ENCODE measurements at places on chromosomes 2 and 18. TPM values are rescaled to one million over a fixed set of nuclear protein-coding genes. Genes with fewer than 3 reads are reported as not detected.

The TAF4B gene
- total RNA-seq: 24.0 TPM

GRCh38 chr2:47724221-47724981 is 58.5 kb upstream of the MSH6 start:
- H3K4me1 ChIP-seq: no peaks in the 10 kb centered on the region
- no peak overlapping the region for H3K27ac ChIP-seq
- H3K36me3 ChIP-seq: no peaks in the 10 kb centered on the region
- DNase-seq: no peak

DNA sequence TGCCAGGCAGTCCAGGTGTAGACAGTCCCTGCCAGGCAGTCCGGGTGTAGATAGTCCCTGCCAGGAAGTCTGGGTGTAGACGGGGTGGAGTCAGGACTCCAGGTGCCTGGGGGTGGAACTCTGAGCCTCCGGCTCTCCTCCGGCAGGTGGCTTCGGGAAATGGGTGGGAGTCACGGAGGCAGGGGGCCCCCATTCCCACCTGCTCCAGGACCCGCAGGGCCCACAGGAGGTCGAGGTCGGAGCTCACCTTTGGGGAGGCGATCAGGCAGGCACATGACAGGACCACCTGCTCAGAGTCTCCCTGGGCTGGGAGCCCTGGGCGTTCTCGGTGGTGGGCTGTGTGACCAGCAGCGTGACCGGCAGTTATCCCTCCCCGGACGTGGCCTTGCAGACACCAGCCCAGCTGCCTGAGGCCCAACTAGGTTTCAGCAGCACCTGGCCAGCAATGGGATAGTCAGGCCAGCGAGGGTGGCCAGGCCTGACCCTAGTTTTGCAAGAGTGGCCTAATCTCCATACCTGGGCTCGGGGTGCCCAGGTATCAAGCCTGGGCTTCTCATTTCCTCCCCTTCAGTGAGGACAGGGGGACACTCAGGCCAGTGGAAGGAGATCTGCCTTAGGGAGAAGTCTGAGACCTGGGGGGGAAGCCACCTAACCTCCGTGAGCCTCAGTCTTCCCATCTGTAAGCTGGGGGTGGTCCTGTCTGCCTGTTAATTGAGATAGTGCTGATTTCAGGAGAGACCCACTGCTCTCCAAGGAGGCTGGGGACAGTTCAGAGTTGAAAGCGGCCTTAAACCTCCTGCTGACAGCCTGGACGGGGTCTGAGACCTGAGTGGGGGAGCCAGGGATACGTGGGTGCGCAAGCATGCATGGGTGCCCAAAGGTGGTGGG is 13.2 kb downstream of the GPC1 start:
- DNase-seq: no peak
- H3K36me3 ChIP-seq: no peaks in the 10 kb centered on the region
- H3K27ac ChIP-seq: no peak overlapping the region
- peaks cover 15% of the 10 kb centered on the region for H3K27me3 ChIP-seq
- H3K4me3 ChIP-seq: no peak overlapping the region
- peaks cover 4% of the 10 kb centered on the region for H3K4me1 ChIP-seq

DNA sequence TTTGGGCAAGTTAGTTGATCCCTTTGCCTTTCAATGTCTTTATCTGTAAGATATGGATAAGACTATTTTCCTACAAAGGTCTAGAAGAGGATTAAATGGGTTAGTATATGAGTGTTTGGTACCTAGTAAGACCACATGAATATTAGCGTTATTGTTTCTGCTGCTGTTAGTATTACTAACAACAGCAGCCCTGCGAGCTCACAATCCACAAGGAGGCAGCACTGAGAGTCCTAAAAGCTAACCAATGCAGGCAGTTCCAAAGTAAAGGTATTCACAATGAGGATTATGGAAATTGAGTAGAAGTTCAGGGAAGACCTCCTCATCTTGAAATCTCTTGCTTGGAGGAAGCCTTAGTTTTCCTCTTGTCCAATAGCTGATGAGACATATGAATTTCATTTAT is 248.9 kb downstream of the TDRD15 start:
- peaks cover 2% of the 10 kb centered on the region for H3K27me3 ChIP-seq
- H3K27ac ChIP-seq: no peak overlapping the region
- H3K4me3 ChIP-seq: no peak overlapping the region
- peak; percentile 12 for DNase-seq

DNA sequence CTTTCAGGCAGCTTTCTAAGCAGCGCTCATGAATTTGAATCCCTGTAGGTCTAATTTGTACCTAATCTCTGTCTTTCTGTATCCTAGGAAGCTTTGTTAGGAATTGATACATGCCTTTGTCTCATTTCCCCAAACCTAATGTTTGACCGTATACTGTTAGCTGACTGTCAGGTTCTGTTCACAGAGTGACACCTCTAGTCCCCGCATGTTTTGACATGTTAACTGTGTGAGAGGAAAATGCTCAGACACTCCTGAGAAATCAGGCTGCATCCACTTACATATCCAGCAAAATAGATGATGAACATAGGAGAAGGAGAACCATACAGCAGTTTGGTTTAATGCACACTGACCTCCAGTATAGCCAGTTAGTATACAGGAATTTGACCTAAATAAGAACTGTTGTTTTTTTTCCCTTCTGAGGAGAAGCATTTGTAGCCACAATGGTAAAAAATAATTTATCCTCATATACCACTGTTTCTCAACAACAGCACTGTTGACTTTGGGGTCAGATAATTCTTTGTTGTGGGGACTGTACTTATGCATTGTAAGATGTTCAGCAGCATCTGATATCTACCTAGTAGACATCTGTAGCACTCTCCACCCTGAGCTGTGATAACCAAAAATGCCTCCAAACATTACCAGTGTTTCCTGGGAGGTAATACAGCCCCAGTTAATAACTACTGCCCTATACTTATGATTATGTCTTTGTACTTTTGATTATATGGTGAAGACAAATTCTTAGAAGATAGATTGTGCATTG is 130.9 kb downstream of the NCOA1 start:
- peaks cover 37% of the 10 kb centered on the region for H3K4me1 ChIP-seq
- DNase-seq: no peak
- peaks cover 2% of the 10 kb centered on the region for H3K36me3 ChIP-seq
- H3K27me3 ChIP-seq: no peaks in the 10 kb centered on the region

- no peak for DNase-seq
- no peaks in the 10 kb centered on the region for H3K36me3 ChIP-seq
- no peak overlapping the region for H3K4me3 ChIP-seq
- peaks cover 6% of the 10 kb centered on the region for H3K27me3 ChIP-seq
- no peak overlapping the region for H3K27ac ChIP-seq
- H3K4me1 ChIP-seq: no peaks in the 10 kb centered on the region
These were observed 34.5 kb upstream of the ARL5A start for GRCh38 chr2:151862700-151863099.
